ENCODE measurements at places on chromosomes 13 and 19.

- DNase-seq = no peak
These were observed 259.2 kb downstream of the RFC3 start for GRCh38 chr13:34076943-34077703.

- no peak for DNase-seq
These were observed 1694.8 kb upstream of the PCDH20 start for GRCh38 chr13:63110466-63110865.

DNA sequence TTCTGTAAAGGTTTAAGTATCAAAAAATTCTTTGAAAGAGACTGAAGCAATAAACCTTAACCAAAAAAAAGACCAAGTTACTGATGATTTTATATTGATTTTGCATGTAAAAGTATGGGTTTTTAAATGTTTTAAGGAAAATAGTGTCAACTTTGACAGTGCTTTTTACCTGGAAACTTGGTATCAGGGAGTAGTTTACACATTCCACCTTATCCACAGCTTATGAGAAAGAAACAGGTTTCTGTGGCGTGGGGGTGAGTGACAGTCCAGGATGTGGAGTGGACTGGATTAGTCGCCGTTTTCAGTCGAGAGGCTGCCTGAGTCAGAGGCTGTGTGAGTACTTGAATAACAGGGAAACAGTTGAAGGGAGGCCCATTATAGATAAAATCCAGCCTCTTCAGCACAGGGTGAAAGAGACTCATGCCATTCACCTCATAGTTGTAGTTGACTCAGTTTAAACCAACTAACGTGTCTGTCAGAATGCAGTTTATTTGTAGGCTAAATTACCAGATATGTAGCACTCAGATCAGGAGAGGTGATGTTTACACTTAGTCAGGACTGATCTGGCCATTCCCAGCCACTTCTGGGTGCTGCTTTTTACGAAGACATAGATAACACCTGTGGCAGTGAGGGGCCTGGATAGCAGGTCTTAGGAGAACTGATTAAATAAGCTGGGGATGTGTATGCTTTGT is 595 bp upstream of the GPR183 start:
- DNase-seq = peak; percentile 88

DNA sequence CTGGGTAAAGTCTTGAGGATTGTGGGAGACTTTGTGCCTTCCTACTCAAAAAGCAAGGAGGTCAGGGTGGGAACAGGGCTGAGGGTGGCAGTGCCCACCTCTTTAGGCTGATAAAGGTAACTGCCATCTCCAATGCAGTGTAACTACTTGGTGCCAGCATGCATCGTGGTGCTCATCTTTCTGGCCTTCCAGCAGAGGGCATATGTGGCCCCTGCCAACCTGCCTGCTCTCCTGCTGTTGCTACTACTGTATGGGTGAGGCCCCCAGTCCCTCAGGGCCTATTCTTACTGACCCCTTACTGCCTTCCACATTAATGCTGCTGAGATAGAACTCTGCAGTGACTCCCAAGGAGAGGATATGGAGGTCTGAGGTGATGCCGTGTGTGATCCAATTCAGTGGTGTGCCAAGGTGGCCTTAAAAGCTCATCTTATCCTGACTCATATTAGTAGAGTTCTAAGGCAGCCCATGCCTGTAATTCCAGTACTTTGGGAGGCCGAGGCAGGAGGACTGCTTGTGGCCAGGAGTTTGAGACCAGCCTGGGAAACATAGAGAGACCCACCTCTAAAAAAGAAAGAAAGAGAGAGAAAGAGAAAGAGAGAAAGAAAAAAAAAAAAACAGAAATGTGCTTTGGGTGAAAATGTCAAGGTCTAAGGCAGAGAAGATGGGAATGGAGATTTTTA is 9.7 kb upstream of the ARHGAP45 start:
- peak; percentile 56 for DNase-seq

DNA sequence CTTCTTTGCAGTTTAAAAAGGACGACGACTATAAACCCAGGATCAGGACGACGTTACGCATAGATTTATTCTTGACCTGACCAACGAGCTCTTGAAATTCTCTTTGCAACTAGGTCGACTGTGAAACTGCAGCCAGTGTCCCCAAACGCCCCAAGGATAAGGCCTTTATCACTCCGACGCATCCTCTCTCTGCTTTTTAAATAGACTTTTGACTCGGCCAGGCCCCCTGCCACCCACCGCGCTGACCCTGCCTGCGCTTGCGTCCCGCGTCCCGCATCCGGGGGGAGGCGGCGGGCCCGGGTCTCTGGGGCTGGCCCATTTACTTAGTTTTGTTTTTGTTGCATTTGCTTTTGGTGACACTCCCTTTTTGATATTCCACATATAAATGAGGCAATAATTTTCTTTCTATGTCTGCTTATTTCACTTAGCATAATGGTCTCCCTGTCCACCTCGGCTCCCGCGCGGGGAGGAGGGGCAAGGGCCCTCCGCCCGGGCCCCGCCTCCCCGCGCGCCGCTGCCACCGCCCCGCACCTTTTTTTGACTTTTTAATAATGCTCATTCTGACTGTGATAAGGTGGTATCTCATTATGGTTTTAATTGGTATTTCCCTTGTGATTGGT is 17.4 kb downstream of the RB1 start:
- DNase-seq = no peak

DNA sequence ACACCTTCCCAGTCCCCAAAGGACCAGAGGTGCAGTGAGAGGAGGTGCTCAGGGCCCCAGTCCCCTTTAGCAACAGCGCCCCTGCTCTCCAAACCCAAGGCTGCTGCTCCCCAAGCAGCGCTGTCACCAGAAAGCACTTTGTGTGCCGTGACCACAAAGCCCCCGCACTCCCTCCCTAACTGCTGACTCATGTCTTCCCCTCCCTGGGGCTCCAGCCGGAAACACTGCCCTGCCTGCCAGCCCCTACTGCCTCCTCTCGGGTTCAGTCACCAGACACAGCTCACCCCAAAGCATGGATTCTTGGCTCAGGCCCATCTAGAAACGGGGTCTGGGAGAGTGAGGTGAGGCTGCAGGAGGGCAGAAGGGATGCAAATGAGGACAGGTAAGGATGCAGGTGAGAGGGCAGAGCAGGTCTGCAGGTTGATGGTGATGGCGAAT is 4.9 kb upstream of the TNFSF14 start:
- peak; percentile 97 for DNase-seq

GRCh38 chr19:41886761-41887710 is 4.1 kb downstream of the ARHGEF1 start:
- peak; percentile 78 for DNase-seq

DNA sequence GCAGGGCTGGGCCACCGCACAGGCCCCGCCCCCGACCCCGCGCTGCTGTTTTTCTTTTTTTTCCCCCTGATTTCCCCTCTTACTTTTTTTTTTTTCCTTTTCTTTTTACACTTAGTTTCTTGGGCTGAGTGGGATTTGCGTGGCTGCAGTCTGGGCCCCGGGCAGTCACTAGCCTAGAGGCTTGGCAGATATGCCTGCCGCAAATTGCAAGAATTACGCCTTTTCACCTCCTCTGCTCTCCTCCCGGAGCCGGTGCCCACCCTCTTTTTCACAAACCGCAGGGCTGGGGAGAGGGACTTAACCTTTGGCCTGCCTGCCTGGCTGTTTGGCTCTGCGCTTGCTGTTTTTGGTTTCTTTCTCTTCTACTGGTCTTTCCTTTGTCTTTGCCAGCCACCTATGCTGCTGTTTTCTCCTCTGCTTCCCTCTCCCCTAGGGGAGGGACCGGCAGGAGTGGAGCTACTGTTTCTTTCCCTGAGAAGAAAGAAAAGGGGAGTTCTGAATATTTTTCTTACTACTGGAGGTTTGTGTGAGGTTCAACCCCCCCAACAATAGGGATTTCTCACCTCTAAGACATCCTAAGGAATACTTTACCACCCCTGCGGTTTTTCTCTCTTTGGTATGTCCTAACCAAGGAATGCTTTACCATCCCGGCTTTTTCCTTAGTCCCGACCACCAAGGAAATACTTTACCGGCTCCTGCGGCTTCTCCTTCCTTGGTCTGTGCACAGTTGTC is 11.0 kb downstream of the ZNF552 start:
- DNase-seq = peak; percentile 35

GRCh38 chr13:30659980-30660379 is 42.3 kb downstream of the USPL1 start:
- no peak for DNase-seq

DNA sequence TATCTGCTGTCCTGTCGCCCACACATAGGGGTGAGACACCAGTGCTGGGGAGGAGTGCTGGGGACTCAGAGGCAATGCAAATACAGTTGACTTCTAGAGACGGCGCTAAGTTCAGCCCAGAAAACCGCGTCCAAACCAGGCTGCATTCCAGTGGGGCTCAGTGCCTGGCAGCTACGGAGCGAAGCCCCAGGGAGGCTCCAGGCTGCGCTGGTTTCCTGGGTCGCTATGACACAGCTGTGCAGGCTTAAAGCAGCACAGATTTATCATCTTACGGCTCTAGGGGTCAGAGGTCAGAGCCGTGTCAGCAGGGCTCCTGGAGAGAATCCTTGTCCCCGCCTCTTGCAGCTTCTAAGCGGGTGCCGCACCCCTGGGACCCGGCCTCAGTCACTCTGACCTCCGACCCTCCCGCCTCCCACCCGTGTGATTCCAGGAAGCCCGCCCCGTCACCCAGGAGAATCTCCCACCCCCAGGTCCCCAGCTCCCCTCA is 61.6 kb downstream of the ANKRD10 start:
- DNase-seq = no peak

DNA sequence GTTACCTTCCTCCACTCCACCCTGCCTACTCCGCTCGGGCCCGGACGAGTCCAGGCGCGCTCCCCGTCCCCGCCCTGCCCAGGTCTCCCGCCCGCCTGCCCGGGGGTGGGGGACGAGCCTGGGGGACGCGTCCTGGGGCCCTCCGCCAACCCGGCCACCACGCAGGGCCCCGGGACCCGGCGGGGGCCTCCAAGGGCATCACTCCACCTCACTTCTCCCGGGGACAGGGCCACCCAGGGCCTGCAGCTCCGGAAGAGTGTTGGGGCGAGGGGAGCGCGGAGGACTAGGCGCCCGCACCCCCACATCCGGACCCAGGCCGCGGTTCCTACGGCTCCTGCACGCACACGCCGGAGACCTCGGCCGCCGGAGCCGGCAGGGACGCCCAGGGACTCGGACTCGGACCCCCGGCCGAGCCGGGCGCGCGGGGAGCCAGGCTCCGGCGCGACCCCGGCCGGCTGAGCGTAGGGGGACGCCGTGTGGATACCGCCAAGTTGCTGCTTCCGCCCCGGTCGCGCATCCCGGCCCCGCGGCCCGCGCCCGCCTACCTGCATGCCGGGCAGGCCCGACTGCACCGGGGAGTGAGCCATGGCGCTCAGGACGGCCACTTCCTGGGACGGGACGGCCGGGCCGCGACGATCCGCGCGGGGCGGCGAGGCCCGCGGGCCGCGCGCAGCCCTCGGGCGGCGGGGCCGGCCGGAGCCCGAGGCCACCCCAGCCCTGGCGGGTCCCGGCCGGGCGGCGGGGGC is 534 bp downstream of the STK24 start:
- peak; percentile 65 for DNase-seq

DNA sequence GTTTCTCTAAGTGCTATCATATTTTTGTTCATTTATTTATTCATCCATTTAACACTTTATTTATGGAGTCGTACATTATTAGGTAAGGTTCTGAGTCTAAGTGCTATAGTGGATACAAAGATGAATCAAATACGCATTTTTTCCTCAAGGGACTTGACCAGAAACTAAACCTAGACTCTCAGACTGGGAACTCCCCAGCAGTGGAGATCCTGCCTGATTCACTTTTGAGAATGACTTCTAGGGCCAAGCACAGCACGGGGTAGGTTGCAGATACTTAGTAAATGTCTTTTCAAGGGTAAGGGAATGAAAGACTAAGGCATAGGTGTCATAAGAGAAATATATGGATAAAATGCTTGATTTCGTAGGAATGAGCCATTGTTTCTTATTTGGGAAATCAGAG is 7.2 kb downstream of the DNAJC15 start:
- no peak for DNase-seq

GRCh38 chr13:77415253-77416071 is 88.6 kb upstream of the MYCBP2 start:
- no peak for DNase-seq

DNA sequence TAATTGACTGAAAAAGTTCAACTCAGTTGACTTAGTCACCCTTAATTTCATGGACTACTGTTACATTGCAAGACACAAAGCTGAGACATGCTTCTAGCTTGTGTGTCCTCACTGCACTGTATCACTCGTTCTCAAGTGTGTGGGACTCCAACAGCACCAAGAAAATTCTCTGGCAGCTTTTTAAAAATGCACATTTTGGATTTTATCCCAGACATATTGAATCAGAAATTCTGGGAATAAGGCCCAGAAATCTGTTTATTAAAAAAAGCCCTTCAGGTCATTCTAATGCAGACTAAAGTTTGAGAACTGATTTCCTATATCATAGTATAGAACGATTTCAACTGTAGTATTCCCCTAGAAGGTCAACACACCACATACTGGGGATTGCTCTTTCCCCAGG is 1485.3 kb downstream of the PCDH9 start:
- DNase-seq = no peak

DNA sequence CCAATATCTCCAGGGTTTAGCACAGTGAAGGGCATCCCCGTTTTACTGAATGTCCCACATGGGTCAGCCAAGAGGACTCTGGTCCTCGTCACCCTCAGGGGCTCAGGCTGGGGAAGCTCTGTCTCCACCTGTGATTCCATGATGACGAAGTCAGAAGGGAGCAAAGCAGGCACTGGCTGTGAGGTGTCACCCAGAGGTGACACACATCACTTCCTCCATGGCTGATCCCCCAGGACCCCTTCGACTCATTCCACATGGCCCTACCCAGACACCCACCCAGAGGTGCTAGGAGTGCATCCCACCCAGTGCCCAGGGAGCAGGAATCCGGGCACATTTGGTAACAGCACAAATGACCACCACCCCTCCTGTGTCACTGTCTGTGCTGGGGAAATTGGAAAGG is 145.2 kb upstream of the VSTM2B start:
- no peak for DNase-seq
